ENCODE measurements at places on chromosomes 12 and 14. TPM values are rescaled to one million over a fixed set of nuclear protein-coding genes. Genes with fewer than 3 reads are reported as not detected.

DACT1 gene
- 0.74 TPM for total RNA-seq

OASL gene
- 0.35 TPM for total RNA-seq

KRT82 gene
- not detected for total RNA-seq

ARMH4 gene
- total RNA-seq, result 0.16 TPM

LRFN5 gene
- total RNA-seq, result not detected

VIPAS39 gene
- total RNA-seq, result 20.0 TPM

WSCD2 gene
- not detected for total RNA-seq

AKAP3 gene
- total RNA-seq, result 1.6 TPM

ST8SIA1 gene
- not detected for total RNA-seq

ADAM20 gene
- total RNA-seq, result 0.65 TPM

C12orf60 gene
- 1.8 TPM for total RNA-seq

TMEM229B gene
- 0.19 TPM for total RNA-seq

ASCL1 gene
- not detected for total RNA-seq

FKBP3 gene
- total RNA-seq, result 94.8 TPM

LTB4R2 gene
- total RNA-seq, result 10.3 TPM

TMBIM4 gene
- total RNA-seq, result 51.5 TPM

FIGNL2 gene
- total RNA-seq, result 3.5 TPM

NGB gene
- total RNA-seq, result not detected

PPP2R5E gene
- total RNA-seq, result 56.6 TPM

IFNG-AS1 gene
- not detected for total RNA-seq

CLEC9A gene
- total RNA-seq, result not detected

EGLN3 gene
- 12.0 TPM for total RNA-seq

DAO gene
- not detected for total RNA-seq

TEAD4 gene
- 97.8 TPM for total RNA-seq

SOX5 gene
- 16.8 TPM for total RNA-seq

SIX6 gene
- not detected for total RNA-seq

DDX51 gene
- total RNA-seq, result 40.4 TPM

FAM234B gene
- 11.4 TPM for total RNA-seq

HVCN1 gene
- total RNA-seq, result not detected

NPFF gene
- total RNA-seq, result not detected

PPP4R4 gene
- total RNA-seq, result 0.21 TPM

YY1 gene
- 91.0 TPM for total RNA-seq

GALNT9 gene
- 0.45 TPM for total RNA-seq

WDR89 gene
- 14.4 TPM for total RNA-seq

C12orf42 gene
- total RNA-seq, result not detected

LYSET gene
- total RNA-seq, result 17.4 TPM

SETD3 gene
- total RNA-seq, result 74.3 TPM

ATP5MC2 gene
- total RNA-seq, result 156 TPM

MAP1LC3B2 gene
- not detected for total RNA-seq

HCAR2 gene
- 0.18 TPM for total RNA-seq

Data from Caco-2 (cell line).